ENCODE measurements at places on chromosomes 12 and 14. TPM values are rescaled to one million over a fixed set of nuclear protein-coding genes. Genes with fewer than 3 reads are reported as not detected.

DHH gene
- 2.9 TPM for total RNA-seq

ADAM21 gene
- 0.29 TPM for total RNA-seq

TAS2R46 gene
- 1.0 TPM for total RNA-seq

DGKA gene
- total RNA-seq, result 30.6 TPM

GLI1 gene
- total RNA-seq, result 1.9 TPM

PLEK2 gene
- 2.8 TPM for total RNA-seq

BCL11B gene
- total RNA-seq, result 1.4 TPM

PLEKHD1 gene
- total RNA-seq, result 0.16 TPM

GRCh38 chr12:71440763-71441748 lies 1.5 kb downstream of the LGR5 start:
- peaks cover 19% of the 10 kb centered on the region for H3K4me1 ChIP-seq
- peaks cover 76% of the 10 kb centered on the region for H3K27me3 ChIP-seq
- no peak overlapping the region for H3K27ac ChIP-seq

DNA sequence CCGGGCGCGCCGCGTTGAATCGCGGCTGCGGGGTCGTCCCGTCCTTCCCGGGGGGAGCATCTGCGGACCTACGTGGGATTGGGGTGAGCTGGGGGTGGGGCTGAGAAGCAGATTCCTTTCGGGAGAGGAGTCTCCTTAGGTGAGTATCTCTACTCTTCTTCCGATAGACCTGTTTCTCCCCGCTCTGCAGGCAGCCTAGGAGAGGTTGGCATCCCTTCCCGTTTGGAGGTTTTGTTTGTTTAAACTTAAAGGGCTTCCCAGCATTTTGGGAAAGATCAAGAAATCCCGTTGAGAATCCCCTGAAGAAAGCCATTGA lies 411 bp downstream of the TTLL5 start:
- H3K36me3 ChIP-seq, result no peaks in the 10 kb centered on the region
- H3K4me1 ChIP-seq, result peaks cover 32% of the 10 kb centered on the region
- H3K27me3 ChIP-seq, result no peaks in the 10 kb centered on the region
- peak overlapping the region; percentile 84 for H3K27ac ChIP-seq
- DNase-seq, result no peak

GRCh38 chr12:115474539-115475353 lies 790.8 kb upstream of the TBX3 start:
- no peak overlapping the region for H3K4me3 ChIP-seq
- no peak overlapping the region for H3K27ac ChIP-seq
- no peaks in the 10 kb centered on the region for H3K4me1 ChIP-seq
- no peaks in the 10 kb centered on the region for H3K27me3 ChIP-seq
- no peak for DNase-seq

GRCh38 chr14:102985665-102986064 lies 63.2 kb downstream of the AMN start:
- H3K27me3 ChIP-seq, result no peaks in the 10 kb centered on the region
- H3K27ac ChIP-seq, result no peak overlapping the region
- H3K4me1 ChIP-seq, result no peaks in the 10 kb centered on the region

- H3K4me3 ChIP-seq, result no peak overlapping the region
- H3K27me3 ChIP-seq, result no peaks in the 10 kb centered on the region
- no peaks in the 10 kb centered on the region for H3K4me1 ChIP-seq
- no peak for DNase-seq
- H3K36me3 ChIP-seq, result no peaks in the 10 kb centered on the region
Observed at GRCh38 chr14:60815371-60815770, 80.8 kb downstream of the MNAT1 start.

GRCh38 chr14:105214324-105214915 lies 33.3 kb upstream of the NUDT14 start:
- H3K27me3 ChIP-seq, result no peaks in the 10 kb centered on the region
- no peaks in the 10 kb centered on the region for H3K36me3 ChIP-seq
- DNase-seq, result no peak
- H3K27ac ChIP-seq, result no peak overlapping the region
- H3K4me3 ChIP-seq, result no peak overlapping the region
- no peaks in the 10 kb centered on the region for H3K4me1 ChIP-seq

DNA sequence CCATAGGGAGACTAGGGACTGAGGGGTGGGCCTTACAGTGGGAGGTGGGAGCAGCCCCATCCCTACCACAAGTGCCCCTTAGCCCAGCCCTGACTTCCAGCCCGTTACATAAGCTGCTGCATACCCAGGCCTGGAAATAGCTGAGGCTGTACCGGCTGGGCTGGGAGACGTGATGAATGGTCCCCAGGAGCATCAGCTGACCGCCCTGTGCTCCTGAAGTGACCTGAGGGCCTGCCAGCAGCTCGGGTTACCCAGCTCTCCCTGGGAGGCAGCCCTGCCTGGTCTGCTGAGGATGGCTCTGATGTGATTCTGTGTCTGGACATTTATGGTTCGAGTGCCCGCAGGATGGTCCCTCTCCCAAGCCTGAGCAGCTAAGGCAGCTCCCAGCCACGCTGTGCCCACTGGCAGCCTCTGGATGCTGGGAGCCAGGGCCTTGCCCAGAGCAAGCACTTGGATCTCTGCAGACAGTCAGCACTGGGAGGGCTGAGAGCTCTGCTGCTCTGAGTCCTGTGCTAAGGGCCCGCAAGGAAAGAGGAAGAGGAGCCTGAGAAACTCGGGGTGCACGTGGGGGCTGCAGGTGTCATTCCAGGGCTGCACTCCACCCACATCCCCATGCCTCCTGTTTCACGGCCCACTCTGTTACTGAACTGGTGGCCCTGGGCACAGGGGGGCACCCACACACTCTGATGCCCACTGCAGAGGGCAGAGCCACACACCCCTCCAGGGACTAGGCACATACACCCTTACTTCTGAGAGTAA lies 20.5 kb downstream of the TAMALIN start:
- H3K4me3 ChIP-seq, result no peak overlapping the region
- no peaks in the 10 kb centered on the region for H3K36me3 ChIP-seq
- H3K4me1 ChIP-seq, result peaks cover 47% of the 10 kb centered on the region
- H3K27me3 ChIP-seq, result peaks cover 12% of the 10 kb centered on the region
- DNase-seq, result no peak

GRCh38 chr12:64682572-64683277 lies 72.4 kb downstream of the RASSF3 start:
- H3K27ac ChIP-seq, result no peak overlapping the region
- no peak for DNase-seq
- H3K36me3 ChIP-seq, result peaks cover 31% of the 10 kb centered on the region
- peaks cover 16% of the 10 kb centered on the region for H3K4me1 ChIP-seq
- no peaks in the 10 kb centered on the region for H3K27me3 ChIP-seq

- no peak overlapping the region for H3K27ac ChIP-seq
- H3K36me3 ChIP-seq, result no peaks in the 10 kb centered on the region
- H3K4me3 ChIP-seq, result no peak overlapping the region
- no peaks in the 10 kb centered on the region for H3K4me1 ChIP-seq
- H3K27me3 ChIP-seq, result no peaks in the 10 kb centered on the region
- DNase-seq, result no peak
Observed at GRCh38 chr14:52883658-52884057, 67.2 kb downstream of the FERMT2 start.

GRCh38 chr14:92004062-92004461 lies 35.8 kb downstream of the TRIP11 start:
- no peak for DNase-seq
- no peaks in the 10 kb centered on the region for H3K4me1 ChIP-seq
- no peak overlapping the region for H3K27ac ChIP-seq
- no peaks in the 10 kb centered on the region for H3K36me3 ChIP-seq
- no peaks in the 10 kb centered on the region for H3K27me3 ChIP-seq

GRCh38 chr12:108967869-108968540 lies 52.9 kb downstream of the SVOP start:
- H3K4me1 ChIP-seq, result no peaks in the 10 kb centered on the region
- no peaks in the 10 kb centered on the region for H3K36me3 ChIP-seq
- H3K4me3 ChIP-seq, result no peak overlapping the region
- H3K27me3 ChIP-seq, result no peaks in the 10 kb centered on the region

GRCh38 chr14:54354096-54354495 lies 42.7 kb upstream of the CDKN3 start:
- no peaks in the 10 kb centered on the region for H3K36me3 ChIP-seq
- H3K27ac ChIP-seq, result no peak overlapping the region
- H3K4me1 ChIP-seq, result no peaks in the 10 kb centered on the region
- H3K27me3 ChIP-seq, result no peaks in the 10 kb centered on the region

DNA sequence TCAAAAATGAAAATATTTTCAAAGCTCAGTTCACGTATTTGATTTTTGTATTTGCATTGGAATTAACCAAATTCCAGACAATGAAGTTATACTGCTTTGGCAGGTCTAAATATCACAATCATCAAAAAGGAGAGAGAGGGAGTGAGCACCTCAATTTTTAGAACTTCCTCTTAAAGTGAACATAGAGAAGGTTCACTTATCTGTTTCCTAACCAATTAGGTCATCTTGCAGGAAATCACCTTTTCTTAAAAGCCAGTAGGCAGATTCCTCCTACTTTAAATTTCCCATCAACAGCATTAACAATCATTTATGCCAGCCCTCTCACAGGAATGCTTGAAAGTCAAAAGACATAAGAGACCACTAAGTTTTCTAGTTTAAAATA lies 388.7 kb downstream of the ZFP36L1 start:
- H3K4me3 ChIP-seq, result no peak overlapping the region
- peaks cover 28% of the 10 kb centered on the region for H3K4me1 ChIP-seq
- peak overlapping the region; percentile 45 for H3K27ac ChIP-seq
- H3K27me3 ChIP-seq, result no peaks in the 10 kb centered on the region

- H3K4me1 ChIP-seq, result no peaks in the 10 kb centered on the region
- DNase-seq, result no peak
- no peak overlapping the region for H3K27ac ChIP-seq
- no peaks in the 10 kb centered on the region for H3K27me3 ChIP-seq
- no peaks in the 10 kb centered on the region for H3K36me3 ChIP-seq
- H3K4me3 ChIP-seq, result no peak overlapping the region
Observed at GRCh38 chr12:105091476-105092206, 7.4 kb upstream of the ALDH1L2 start.

DNA sequence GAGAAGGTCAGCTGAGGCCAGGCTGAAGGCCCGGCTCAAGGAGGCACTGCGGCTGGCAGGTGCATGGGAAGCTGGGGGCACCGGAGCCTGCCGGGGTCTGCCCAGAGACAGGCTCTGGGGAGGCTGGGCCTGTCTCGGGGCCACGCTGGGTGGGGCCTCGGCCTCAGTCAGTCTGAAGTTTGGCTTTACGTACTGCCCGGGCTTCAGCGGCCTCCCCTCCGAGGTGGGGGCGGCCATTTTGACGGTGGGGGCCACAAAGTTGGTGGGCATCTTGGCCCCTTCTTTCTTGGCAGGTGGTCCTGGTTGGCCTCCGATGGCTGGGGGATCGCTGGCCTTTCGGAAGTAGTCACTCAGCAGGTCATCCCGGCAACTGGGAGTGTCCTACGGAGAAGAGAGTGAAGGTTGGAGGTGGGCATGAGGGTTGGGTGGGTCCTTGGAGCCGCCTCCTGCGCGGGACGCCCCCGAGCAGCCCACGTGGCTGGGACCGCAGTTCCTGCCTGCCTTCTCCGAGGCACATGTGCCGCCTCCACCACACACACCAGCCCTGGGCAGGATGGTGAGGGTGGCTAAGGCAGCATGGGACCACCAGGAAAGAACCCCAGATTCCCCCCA lies 28.9 kb upstream of the GPR68 start:
- no peaks in the 10 kb centered on the region for H3K27me3 ChIP-seq
- no peak overlapping the region for H3K27ac ChIP-seq
- H3K4me1 ChIP-seq, result peaks cover 21% of the 10 kb centered on the region
- no peak for DNase-seq

DNA sequence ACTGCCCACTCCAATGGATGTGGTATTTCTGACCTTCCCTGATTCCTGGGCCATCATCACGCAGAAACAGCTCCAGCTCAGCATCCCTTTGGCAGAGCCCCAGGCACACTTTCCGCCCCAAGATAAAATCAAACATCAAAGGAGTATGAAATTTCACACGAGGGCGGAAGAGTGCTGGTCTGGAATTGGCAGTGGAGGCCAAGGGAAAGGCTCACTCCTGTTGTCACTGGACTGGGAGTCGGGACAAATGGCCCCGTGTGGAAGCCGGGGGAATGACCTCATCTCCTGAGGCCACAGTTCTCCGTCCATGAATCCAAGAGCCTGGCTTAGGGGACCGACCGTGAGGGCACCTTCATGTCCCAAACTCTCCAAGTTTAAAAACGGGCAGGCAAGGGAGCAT lies 40.9 kb downstream of the FZD10 start:
- no peaks in the 10 kb centered on the region for H3K27me3 ChIP-seq
- no peak for DNase-seq
- no peaks in the 10 kb centered on the region for H3K36me3 ChIP-seq
- no peaks in the 10 kb centered on the region for H3K4me1 ChIP-seq

DNA sequence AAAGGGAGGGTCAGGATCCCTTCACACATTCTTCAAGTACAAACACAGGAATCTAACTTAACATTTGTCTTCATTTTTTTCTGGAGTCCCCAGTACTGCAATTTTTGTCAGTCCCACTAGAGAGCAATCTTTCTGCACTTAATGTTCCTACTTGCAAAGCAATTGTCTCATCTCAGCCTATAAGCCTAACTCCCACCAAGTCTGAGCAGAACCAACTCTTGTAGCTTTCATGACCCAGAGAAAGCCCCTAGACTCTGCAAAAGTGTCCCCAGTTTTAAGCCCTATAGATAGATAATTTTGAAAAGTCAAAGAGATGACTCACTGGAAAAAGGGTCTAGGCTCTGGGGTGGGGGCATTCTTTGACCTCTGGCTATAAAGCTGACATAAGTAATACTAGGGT lies 1.8 kb upstream of the ZBTB39 start:
- no peak overlapping the region for H3K27ac ChIP-seq
- peaks cover 16% of the 10 kb centered on the region for H3K36me3 ChIP-seq
- peaks cover 12% of the 10 kb centered on the region for H3K4me1 ChIP-seq

DNA sequence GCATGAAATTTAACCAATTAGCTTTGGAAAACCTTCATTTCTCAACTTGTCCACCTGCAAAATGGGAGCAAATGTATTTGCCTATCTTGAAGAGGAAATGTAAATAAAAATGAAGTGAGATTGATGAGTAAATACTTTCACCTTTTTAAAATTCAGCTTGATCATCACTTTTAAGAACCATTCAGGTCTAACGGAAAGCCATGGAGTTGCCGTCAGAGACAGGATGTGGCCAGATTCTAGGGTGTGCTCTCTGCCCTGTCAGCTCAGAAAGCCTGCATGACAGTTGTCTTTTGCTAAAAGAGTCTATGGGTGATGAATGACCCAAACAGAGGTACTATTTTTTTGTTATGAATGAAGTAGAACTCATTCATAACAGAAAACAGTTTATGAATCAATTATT lies 104.3 kb upstream of the SLC35F4 start:
- H3K4me3 ChIP-seq, result no peak overlapping the region
- H3K27ac ChIP-seq, result no peak overlapping the region
- H3K36me3 ChIP-seq, result no peaks in the 10 kb centered on the region
- DNase-seq, result no peak
- no peaks in the 10 kb centered on the region for H3K4me1 ChIP-seq

DNA sequence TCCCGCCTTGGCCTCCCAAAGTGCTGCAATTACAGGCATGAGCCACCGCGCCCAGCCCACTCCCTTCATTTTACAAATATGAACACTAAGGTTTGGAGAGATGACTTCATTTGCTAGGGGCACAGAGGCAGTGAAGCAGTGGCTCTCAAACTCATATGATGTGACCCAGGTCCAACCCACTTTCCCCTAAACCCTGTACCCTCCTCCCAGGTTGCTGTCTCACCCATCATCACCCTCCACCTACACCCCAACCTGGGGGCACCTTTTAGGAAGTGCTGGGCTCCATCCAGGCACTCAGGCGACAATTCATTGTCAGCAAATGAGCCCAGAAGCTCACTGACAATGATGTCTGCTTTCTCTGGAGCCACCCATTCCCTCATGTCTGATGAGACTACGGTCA lies 4.8 kb upstream of the RBM23 start:
- H3K4me3 ChIP-seq, result no peak overlapping the region
- DNase-seq, result no peak
- no peaks in the 10 kb centered on the region for H3K27me3 ChIP-seq
- peaks cover 36% of the 10 kb centered on the region for H3K4me1 ChIP-seq
- H3K27ac ChIP-seq, result no peak overlapping the region
- peaks cover 65% of the 10 kb centered on the region for H3K36me3 ChIP-seq

- H3K27me3 ChIP-seq, result no peaks in the 10 kb centered on the region
- DNase-seq, result no peak
- H3K27ac ChIP-seq, result no peak overlapping the region
- no peak overlapping the region for H3K4me3 ChIP-seq
- no peaks in the 10 kb centered on the region for H3K36me3 ChIP-seq
Observed at GRCh38 chr12:29578070-29578469, 80.6 kb upstream of the OVCH1 start.
